ENCODE measurements at places on chromosomes 7 and 10.
A peak's percentile ranks its signal among the peaks of the same experiment; 100 is the strongest.

GRCh38 chr7:112462236-112462635, 12.0 kb downstream of the IFRD1 start:
- peak; percentile 63 for DNase-seq

GRCh38 chr10:71972746-71973695, 8.8 kb downstream of the CHST3 start:
- no peak for DNase-seq

- no peak for DNase-seq
Measured at GRCh38 chr10:19936289-19936688, 120.1 kb downstream of the PLXDC2 start.

DNA sequence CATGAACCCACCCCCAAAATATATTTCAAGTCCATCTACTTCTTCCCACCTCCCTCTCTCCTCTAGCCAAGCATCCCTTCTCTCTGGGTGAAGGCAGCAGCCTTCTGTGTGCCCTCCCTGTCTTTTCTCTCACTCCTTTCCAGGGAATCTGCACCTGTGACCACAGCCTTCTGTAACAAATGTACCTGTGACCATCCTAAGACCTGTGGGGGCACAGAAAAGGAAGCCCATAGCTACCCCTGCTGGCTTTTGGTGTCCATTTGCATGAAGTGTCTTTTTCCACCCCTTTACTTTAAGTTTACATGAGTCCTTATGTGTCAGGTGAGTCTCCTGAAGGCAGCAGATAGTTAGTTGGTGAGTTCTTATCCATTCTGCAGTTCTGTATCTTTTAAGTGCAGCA, 2.0 kb upstream of the TBXAS1 start:
- DNase-seq = no peak

DNA sequence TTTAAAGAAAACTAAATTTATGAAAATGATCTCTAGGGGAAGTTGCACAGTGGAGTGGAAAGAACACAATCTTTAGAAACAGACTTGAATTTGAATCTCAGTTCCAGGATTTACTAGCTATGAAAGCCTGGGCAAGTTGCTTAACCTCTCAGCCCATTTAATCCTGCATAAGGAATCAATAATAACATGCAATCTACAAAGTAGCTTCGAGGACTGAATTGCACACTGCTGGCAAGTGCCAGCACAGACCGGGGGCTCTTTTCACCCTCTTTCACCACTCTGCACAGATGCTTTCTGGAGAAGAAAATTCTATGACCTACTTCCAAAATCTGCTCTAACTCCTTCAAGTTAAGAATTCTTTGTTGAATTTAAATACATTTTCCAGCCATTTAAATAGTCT, 63.4 kb upstream of the ANK3 start:
- no peak for DNase-seq

DNA sequence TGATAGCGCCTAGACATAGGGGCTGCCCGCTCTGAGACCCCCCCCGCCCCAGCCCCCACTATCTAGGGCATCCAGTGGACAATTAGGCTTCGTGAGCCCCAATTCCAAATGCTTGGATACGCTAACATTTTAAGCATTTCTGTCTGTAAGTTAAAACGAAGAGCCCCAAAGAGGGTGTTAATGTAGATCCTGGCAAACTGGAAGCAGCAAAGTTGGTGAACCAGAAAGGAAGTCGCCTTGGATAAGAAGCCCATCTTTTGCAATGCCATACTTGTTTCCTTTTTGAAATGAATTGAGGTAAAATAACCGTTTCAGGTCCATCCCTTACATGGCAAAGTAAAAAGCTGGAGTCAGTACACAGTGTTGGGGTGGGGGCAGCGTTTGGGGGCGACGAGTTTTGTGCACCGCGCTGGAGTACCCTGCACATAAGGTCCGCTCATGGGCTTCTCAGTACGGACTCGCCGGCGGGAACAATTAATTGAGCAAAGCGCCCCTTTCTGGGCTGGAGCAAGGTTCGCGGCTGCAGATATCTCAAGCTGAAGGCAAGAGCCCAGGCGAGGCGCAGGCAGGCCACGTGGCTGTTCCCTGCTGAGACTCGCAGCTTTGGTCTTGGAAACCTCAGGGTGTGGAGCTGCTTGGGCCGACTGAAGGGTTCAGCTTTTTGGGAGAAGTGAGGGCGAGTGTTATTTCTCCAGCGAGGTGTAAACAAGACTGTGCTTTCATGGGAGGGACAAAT, 1.4 kb upstream of the TWIST1 start:
- no peak for DNase-seq

DNA sequence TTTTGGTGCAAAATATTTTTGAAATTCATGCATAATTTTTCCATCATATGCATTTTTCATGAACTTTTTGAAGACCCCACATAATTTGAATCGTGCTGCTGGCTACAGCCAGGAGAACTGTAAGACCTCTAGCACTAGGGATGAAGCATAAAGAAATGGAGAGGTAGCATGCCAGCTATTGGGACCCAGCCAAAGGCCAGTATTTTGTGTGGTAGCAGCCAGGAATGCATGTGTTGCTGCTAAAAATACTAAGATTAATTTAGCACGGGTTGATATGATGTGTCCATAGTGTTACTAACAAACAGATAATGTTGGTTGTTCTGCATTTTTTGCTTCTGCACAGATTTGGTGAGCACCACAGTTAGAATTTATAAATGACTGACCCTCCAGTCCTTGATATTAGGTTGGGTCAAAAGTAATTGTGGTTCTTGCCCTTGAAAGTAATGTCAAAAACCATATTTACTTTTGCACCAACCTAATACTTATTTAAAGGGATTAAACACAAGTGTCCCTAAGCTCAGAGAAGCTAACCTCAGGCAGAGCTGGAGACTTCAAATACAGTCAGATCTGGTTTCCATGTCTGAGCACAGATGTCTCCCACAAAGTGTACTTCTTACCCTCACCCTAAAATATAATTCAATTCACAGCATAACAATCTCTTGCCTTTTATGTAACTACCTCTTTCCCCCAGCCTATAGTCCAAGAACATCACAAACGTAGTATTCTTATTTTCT, 54.1 kb upstream of the NPSR1 start:
- no peak for DNase-seq

DNA sequence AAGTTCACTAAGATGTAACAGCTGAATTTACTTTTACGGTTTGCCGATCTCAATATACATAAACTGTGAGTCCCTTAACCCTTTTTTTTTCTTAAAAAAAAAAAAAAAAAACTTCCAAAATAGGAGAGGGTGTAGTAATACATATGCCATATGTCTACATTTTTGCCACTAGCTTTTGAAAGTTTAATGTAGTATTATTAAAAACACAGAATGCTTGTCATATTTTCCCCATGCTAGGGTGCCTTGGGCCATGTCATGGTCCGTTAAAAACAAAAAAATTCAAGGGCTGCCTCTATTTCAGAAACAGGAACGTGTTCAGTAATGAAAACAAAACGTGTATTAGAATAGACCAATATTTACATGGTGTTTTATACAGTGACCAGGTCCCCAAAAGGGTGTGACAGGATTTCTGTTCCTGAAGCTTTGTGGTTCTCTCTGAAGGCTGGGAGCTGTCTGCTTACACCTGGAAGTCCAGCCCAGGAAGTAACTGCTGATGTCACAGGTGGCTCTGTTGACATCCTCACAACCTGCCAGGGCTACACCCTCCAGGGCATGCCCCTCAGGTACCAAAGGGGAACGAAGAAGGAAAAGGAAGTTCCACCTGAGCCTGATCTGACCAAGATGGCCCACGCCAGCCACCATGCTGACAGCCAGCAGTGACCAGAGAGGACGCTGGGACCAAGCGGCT, 79.0 kb downstream of the COBL start:
- DNase-seq = no peak

DNA sequence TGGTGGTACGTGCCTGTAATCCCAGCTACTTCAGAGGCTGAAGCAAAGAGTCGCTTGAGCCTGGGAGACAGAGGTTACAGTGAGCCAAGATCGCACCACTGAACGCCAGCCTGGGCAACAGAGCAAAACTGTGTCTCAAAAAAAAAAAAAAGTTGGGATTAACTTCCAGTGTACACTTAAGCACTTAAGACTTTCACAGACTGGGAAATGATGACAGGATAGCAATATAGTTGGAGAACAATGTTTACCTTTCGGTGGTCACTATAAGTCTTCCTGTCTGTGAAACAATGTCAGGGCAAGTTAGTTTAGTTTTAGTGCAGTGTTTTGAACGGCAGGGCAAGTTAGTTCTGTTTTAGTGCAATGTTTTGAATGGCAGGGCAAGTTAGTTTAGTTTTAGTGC, 130.2 kb downstream of the TPST1 start:
- DNase-seq = no peak

DNA sequence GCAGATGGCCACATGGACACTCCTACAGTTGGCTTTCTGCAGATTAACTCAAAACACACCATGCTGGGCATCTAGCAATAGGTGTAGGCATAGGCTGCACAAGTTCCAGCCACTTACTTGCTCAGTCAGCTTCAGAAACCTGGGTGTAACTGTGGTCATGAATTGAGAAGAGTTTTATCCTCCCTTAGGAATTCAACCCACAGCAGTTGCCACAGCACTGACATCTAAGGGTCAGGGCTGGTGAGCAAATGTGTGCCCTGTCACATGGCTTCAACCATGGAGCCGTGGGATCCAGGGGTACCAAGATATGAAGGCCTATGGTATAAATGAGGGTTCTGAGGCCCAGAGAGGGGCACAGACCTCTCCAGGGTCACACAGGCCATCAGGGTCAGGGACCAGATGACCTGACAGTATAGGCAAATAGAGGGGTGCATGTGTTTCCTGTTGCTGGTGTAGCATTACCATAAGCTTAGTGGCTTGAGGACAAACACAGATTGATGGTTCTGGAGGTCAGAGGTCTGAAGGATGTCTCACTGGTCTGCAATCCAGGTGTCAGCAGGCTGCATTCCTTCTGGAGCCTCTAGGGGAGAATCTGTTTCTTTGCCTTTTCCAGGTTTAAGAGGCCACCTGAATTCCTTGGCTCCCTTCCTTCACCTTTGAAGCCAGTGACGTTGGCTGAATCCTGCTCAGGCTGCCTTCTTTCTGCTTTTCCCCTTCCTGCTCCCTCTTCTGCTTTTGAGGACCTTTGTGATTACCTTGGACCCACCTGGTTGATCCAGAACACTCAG, 24.1 kb downstream of the MINDY4 start:
- no peak for DNase-seq

DNA sequence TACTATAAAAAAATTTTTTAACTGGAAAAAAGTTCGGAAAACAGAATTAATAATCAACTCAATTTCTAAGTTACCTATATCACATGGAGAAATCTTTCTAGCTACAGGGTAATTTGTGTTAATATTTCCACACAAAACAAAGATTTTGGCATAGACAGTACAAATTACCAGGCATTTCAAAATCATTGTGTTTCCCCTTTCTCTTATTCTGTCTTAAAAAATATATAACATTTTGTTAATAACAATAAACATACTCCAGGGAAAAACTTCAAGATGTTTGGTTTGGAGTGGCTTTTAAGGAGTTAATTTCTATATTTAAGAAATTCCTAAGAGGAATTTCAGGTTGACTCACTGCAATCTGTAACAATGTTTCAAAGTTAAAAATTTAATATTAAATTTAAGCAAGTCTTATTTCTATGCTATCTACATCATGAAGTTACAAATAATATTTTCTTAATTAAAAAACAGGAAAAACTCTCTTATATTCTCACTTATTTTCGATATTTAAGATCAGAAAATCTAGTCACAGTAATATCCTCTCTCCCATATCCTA, 132.6 kb downstream of the NRBF2 start:
- DNase-seq = no peak

- no peak for DNase-seq
Measured at GRCh38 chr7:159145490-159145855, 806 bp upstream of the VIPR2 start.

GRCh38 chr10:79310911-79311573, 36.2 kb upstream of the PPIF start:
- DNase-seq = no peak

- DNase-seq = no peak
Measured at GRCh38 chr10:24009115-24009514, 199.8 kb upstream of the KIAA1217 start.

DNA sequence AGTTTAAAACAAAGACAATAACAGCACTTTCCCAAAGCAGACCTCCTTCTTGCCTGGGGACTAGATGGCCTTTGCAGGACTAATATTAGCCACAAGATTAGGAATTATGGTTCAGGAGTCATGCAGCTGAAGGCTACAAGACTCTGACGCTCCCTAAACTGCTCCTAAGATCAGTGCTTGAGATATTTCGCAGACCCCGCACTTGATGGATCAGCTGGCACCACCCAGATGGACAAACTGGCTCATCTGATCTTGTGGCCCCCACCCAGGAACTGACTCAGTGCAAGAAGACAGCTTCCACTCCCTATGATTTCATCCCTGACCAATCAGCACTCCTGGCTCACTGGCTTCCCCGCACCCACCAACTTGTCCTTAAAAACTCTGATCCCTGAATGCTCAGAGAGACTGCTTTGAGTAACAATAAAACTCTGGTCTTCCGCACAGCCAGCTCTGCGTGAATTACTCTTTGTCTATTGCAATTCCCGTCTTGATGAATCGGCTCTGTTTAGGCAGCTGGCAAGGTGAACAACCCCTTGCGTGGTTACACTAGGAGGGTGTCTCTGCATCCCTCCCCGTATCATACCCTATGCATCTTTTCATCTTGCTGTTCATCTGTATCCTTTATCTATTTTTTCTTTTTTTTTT, 26.9 kb upstream of the NRBF2 start:
- no peak for DNase-seq

- DNase-seq = no peak
Measured at GRCh38 chr7:152035817-152036216, 10.3 kb downstream of the GALNT11 start.

- DNase-seq = no peak
Measured at GRCh38 chr10:132266594-132267161, 41.1 kb downstream of the STK32C start.

- no peak for DNase-seq
Measured at GRCh38 chr10:51321980-51322379, 247.7 kb downstream of the PRKG1 start.

DNA sequence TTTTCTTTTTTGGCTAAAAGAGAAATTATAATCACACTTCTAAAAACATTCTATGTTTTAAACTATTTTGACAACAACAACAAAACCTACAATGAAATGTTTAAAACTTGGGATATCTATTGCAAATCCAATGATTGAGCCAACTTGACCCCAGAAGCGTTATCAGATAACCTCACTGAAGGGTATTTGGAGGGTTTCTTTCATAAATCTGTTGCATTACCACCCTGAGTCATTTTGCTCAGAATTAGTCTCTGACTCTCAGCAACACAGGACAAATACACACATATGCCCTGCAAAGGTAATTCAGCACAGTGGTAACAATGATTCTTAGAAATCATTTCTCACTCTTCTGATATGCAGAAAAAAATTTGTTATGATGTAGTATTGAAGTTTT, 2.3 kb upstream of the COL1A2 start:
- DNase-seq = no peak
